ENCODE measurements at places on chromosomes 4 and X. TPM values are rescaled to one million over a fixed set of nuclear protein-coding genes. Genes with fewer than 3 reads are reported as not detected.

Gene ZNF157
- total RNA-seq, result 2.9 TPM

Gene FDCSP
- total RNA-seq, result not detected

Gene FGFR3
- total RNA-seq, result 11.3 TPM

Gene HNRNPDL
- total RNA-seq, result 444 TPM

Gene PLXNB3
- 5.8 TPM for total RNA-seq

Gene TAF7L
- total RNA-seq, result 0.25 TPM

Gene PRSS12
- total RNA-seq, result 113 TPM

Gene SLC34A2
- total RNA-seq, result 2.1 TPM

Gene MAGEA4
- not detected for total RNA-seq

Gene PNMA3
- total RNA-seq, result 7.8 TPM

Gene MGARP
- 0.69 TPM for total RNA-seq

Gene SPANXB1
- total RNA-seq, result not detected

DNA sequence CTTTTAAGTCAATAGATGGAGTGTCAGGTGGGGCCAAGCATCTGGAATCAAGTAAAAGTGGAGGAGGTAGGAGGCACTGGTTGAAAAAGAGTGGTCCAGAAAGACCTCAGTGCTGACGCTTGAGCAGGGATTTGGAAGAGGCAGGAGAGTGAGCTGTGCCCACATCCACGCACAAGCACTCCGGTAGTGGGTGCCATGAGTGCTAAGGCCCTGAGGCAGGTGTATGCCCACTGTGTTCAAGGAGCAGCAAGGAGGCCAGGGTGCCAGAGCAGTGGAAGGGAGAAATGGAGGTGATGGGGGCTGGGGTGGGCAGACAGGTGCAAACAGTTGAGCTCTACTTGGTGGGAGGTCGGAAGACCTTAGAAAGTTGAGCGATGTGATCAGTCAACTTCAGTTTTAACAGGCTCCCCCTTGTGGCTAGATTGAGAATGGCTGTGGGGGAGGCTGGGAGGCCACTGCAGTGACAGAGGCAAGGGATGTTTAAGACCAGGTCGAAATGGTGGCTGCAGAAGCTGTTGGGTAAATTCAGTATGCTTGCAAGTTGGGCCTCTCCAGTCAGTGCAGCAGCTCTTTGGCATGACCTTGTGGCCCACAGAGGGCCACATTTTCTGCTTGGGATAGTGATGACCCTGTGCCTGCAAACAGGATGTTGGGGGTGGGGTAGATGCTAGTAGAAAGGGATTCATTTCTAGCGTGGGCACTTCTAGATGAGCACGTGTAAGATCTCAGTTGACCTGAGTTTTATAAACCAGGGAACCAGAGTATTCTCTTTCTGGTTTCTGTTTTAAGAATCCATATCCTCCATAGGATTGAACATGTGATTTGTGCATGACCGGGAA is 12.7 kb downstream of the TKTL1 start:
- no peaks in the 10 kb centered on the region for H3K4me1 ChIP-seq
- peak; percentile 74 for DNase-seq
- no peaks in the 10 kb centered on the region for H3K36me3 ChIP-seq
- no peak overlapping the region for H3K4me3 ChIP-seq

- H3K4me3 ChIP-seq, result peak overlapping the region; percentile 81
- H3K27me3 ChIP-seq, result peaks cover 5% of the 10 kb centered on the region
- no peak overlapping the region for H3K27ac ChIP-seq
- DNase-seq, result peak; percentile 61
These were observed 11.0 kb downstream of the SUPT20HL1 start for GRCh38 chrX:24371391-24371972.

DNA sequence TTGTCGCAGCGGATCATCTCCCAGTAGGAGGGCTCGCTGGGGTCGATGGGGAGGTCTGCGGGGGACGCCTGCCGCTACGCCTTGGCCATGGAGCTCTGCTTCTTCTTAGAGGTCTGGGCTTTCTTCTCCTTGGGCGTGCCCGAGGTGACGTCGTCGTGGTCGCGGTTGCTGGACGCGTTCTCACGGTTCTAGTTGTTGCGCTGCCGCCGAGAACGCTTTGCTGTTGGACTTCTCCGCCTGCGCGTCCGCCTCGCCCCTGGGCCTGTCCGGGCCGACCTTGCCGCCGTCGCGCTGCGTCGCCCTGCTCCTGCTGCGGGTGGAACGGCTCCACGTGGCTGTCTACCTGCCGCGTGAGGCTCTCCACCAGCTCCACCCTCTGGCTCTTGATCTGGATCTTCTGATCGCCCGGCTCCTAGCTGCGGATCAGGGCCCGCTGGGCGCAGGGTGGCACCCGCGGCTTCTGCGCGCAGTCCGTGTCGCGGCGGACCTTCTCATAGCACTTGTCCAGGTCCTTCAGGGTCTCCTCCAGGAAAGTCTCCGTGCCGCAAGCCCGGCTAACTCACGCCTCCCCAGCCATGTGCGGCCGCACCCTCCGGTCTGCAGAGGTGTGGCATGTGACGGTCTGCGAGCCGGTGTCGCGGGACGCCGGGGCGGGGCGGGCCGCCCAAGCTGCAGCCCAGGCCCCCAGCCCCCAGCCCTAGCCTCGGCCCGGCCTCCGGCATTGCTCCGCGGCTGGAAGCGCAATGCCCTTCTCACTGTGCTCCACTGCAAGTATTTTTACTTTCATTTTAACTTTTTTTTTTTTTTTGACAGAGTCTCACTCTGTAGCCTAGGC is 40.5 kb upstream of the OGT start:
- no peak overlapping the region for H3K27ac ChIP-seq
- no peaks in the 10 kb centered on the region for H3K36me3 ChIP-seq
- no peaks in the 10 kb centered on the region for H3K27me3 ChIP-seq
- DNase-seq, result peak; percentile 23
- H3K4me1 ChIP-seq, result no peaks in the 10 kb centered on the region

GRCh38 chr4:151532001-151532708 is 123.2 kb downstream of the FHIP1A start:
- no peaks in the 10 kb centered on the region for H3K27me3 ChIP-seq
- H3K4me3 ChIP-seq, result no peak overlapping the region
- peaks cover 2% of the 10 kb centered on the region for H3K4me1 ChIP-seq
- no peak for DNase-seq
- H3K27ac ChIP-seq, result no peak overlapping the region

DNA sequence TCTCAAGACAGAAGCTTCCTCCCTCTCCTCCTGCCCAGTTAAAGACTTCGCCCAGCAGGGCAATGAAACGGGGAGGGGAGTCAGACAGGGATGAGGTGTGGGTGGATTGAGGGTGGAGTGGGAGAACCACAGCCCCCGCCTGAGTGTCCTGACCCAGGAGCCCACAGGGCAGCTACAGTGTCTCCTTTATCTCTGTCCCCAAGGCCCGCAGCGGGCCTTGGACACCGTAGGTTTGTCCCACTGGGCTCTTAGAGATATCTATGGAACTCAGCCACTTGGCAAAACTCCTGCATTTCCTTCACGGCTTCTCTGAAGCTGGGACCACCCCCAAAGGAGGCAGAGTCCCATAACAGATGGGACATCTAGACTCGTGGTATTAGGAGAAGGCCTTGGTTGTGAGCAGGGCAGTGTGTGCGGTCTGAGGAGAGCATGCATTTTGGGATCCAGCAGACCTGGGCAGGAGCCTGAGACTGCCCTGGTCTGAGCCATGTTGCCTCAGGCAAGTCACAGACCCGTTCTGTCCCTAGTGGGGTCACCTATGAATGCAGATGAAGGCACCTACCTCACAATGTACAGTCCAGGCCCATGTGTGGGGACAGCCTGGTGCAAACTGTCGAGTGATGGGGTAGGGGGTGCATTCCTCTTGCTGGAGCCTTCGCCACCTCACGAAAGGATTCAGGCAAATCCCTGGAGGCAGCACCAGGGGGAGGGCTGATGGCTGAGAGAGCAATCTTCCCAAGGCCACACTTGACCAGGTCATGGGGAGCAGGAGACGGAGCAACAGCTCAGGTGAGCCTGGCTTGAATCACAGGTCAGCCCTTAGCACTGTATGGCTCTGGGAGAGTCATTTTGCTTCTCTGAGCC is 225.7 kb upstream of the PSAPL1 start:
- peak; percentile 14 for DNase-seq
- H3K4me1 ChIP-seq, result no peaks in the 10 kb centered on the region
- peaks cover 2% of the 10 kb centered on the region for H3K27me3 ChIP-seq
- no peak overlapping the region for H3K4me3 ChIP-seq

GRCh38 chr4:1492651-1493539 is 86.7 kb upstream of the NKX1-1 start:
- no peaks in the 10 kb centered on the region for H3K36me3 ChIP-seq
- DNase-seq, result no peak
- H3K4me3 ChIP-seq, result no peak overlapping the region
- no peak overlapping the region for H3K27ac ChIP-seq
- H3K27me3 ChIP-seq, result peaks cover 5% of the 10 kb centered on the region

- DNase-seq, result no peak
- no peaks in the 10 kb centered on the region for H3K36me3 ChIP-seq
- peaks cover 1% of the 10 kb centered on the region for H3K27me3 ChIP-seq
These were observed 60.7 kb upstream of the NXF3 start for GRCh38 chrX:103153661-103154060.

GRCh38 chr4:120348521-120348920 is 281.9 kb upstream of the MAD2L1 start:
- H3K27ac ChIP-seq, result no peak overlapping the region
- peaks cover 3% of the 10 kb centered on the region for H3K27me3 ChIP-seq
- H3K4me3 ChIP-seq, result no peak overlapping the region

DNA sequence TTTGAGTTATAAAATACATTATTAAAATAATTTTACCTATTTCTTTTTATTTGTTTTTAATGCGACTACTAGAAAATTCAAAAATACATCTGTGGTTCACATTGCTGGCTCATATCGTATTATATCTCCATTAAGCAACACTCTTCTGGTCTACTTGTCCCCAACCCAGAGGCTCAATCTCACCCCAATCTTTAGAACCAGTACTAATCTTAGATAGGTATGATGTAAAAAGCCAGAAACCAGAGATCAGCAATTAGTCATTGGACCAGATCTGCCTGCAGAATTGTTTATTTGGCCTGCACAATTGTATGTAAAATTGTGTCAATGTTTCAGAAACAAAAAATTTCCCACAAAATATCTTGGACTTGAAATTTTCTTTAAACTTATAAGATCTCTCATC is 155.5 kb upstream of the BMP3 start:
- no peak overlapping the region for H3K4me3 ChIP-seq
- DNase-seq, result no peak
- no peaks in the 10 kb centered on the region for H3K36me3 ChIP-seq
- no peaks in the 10 kb centered on the region for H3K27me3 ChIP-seq
- no peak overlapping the region for H3K27ac ChIP-seq

GRCh38 chr4:126306152-126306869 is 991.6 kb downstream of the FAT4 start:
- no peak overlapping the region for H3K27ac ChIP-seq
- H3K27me3 ChIP-seq, result peaks cover 1% of the 10 kb centered on the region
- no peak for DNase-seq
- peaks cover 2% of the 10 kb centered on the region for H3K36me3 ChIP-seq
- no peak overlapping the region for H3K4me3 ChIP-seq
- no peaks in the 10 kb centered on the region for H3K4me1 ChIP-seq

- no peaks in the 10 kb centered on the region for H3K36me3 ChIP-seq
- DNase-seq, result no peak
These were observed 31.2 kb upstream of the NSUN7 start for GRCh38 chr4:40718586-40718985.

- no peaks in the 10 kb centered on the region for H3K27me3 ChIP-seq
- no peak overlapping the region for H3K27ac ChIP-seq
- H3K4me1 ChIP-seq, result peaks cover 3% of the 10 kb centered on the region
- DNase-seq, result no peak
These were observed 190.6 kb downstream of the MID1IP1 start for GRCh38 chrX:38991656-38992440.

- no peaks in the 10 kb centered on the region for H3K27me3 ChIP-seq
- no peaks in the 10 kb centered on the region for H3K4me1 ChIP-seq
- no peak overlapping the region for H3K4me3 ChIP-seq
- no peaks in the 10 kb centered on the region for H3K36me3 ChIP-seq
- no peak overlapping the region for H3K27ac ChIP-seq
- no peak for DNase-seq
These were observed 96.5 kb upstream of the MYOZ2 start for GRCh38 chr4:119039160-119039559.

DNA sequence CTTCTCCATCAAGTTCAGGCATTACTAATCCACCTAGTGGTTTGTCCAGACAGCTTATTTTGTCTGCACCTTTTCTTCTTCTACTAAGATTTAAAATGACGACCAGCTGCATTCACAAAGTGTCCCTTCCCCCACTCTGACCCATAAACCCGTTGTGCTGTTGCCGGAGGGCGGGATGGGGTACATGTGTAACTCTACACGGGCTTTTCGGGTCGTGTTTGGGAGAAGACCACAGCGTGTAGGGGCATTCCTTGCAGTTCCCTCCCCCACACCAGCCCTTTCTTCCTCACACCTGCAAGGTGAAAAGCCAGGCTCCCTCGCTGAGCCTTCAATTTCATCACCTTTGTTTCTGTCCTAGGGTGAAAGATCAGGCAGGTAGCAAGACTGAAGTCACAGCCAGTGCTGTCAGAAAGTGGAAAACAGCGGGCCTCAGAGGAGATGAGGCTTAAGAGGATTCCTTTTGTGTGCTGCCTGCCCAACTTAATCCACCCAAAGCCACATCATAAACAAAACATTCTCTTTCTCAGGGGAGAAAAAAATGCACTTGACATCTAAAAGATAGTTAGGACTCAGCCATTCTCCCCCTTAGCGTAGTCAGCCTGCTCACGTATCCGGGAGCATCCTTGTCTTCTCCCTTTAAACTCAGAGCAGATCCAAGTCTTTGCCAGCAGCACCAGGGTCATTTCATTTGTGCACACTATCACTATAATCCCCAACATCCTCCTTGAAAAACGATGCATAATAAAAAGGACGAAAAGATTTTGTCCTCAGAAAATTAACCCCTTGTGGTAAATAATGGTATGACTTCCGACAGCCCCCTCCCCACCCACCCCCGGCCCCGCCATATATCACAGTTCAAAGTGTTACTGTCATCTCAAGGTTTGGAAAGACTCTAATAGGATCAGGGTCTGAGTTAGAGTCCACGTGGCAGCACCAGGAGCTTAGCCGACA is 599.0 kb downstream of the RAB28 start:
- no peak overlapping the region for H3K27ac ChIP-seq
- H3K36me3 ChIP-seq, result no peaks in the 10 kb centered on the region
- H3K27me3 ChIP-seq, result no peaks in the 10 kb centered on the region
- no peak overlapping the region for H3K4me3 ChIP-seq
- no peaks in the 10 kb centered on the region for H3K4me1 ChIP-seq

DNA sequence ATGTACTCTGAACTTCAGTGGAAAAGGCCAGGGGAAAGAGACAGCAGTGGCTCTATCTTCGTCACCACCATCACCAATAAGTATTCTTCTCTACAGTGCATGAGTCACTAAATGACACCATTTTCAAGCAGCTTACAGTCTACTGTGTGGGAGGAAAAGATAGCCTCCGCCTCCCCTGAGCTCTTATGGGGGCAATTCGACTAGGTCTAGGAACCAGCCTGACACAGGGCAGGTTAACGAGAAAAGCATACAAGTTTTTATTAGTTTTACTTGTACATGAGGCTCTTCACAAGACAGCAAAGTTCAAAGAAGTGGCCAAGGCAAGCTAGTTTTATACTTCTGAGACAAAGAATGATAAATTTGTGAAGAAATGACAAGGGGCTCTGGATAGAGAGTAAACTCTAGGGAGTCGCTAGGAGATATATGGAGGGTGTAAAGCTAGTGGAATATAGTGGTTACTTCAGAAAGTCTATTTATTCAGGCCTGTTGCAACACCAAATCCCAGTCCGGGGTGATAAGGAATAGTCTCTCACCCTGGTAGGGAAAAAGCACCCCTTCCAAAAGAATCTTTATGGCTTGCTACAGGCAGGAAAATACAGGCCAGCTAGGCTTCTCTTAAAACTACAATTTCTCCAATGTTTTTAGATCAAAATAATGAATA is 49.7 kb downstream of the SCD5 start:
- no peak for DNase-seq
- peaks cover 11% of the 10 kb centered on the region for H3K4me1 ChIP-seq
- H3K36me3 ChIP-seq, result no peaks in the 10 kb centered on the region
